PC-3 (cell line): ENCODE measurements at places on chromosomes 4 and X. TPM values are rescaled to one million over a fixed set of nuclear protein-coding genes. Genes with fewer than 3 reads are reported as not detected.
A peak's percentile ranks its signal among the peaks of the same experiment; 100 is the strongest.

The MAGEE2 gene
- total RNA-seq: not detected in 2 replicates

The RNF212 gene
- total RNA-seq: not detected in 2 replicates

The RPS6KA6 gene
- 3.6 and 4.7 TPM in 2 replicates for total RNA-seq

The COL4A6 gene
- 3.5 and 4.4 TPM in 2 replicates for total RNA-seq

The TKTL2 gene
- not detected in 2 replicates for total RNA-seq

The MAGEA12 gene
- 0.23 and 0.29 TPM in 2 replicates for total RNA-seq

The MAGEA3 gene
- total RNA-seq: 2.5 and 3.0 TPM in 2 replicates

The NWD2 gene
- total RNA-seq: under 0.01 and 0.06 TPM in 2 replicates

The RGN gene
- not detected in 2 replicates for total RNA-seq

- H3K27me3 ChIP-seq: no peaks in the 10 kb centered on the region
- no peaks in the 10 kb centered on the region for H3K36me3 ChIP-seq
- H3K27ac ChIP-seq: no peak overlapping the region
- no peaks in the 10 kb centered on the region; the same call in 1 of the 2 replicates for H3K4me1 ChIP-seq
Observed at GRCh38 chr4:155005395-155006090, 202.9 kb upstream of the NPY2R start.

DNA sequence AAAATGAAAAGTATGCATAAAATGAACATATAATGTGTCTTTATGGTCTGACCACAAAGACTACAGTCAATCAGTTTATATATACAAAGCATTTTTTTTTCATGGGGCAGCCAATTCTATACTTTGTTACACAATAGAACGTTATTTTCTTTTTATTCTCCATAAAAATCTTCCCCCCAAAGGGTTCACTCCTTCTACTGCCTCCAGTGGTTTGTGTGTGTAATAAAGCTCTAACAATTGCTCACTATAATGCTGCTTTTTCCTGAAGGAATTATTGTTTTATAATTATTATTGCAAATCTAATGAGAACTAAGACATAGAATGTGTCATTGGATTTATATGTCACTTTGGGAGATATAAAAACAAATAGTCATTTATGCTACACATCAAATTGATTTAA lies 664.1 kb upstream of the PABPC4L start:
- no peak for DNase-seq
- no peak overlapping the region for H3K27ac ChIP-seq
- no peaks in the 10 kb centered on the region for H3K4me1 ChIP-seq
- H3K4me3 ChIP-seq: no peak overlapping the region
- H3K36me3 ChIP-seq: no peaks in the 10 kb centered on the region

DNA sequence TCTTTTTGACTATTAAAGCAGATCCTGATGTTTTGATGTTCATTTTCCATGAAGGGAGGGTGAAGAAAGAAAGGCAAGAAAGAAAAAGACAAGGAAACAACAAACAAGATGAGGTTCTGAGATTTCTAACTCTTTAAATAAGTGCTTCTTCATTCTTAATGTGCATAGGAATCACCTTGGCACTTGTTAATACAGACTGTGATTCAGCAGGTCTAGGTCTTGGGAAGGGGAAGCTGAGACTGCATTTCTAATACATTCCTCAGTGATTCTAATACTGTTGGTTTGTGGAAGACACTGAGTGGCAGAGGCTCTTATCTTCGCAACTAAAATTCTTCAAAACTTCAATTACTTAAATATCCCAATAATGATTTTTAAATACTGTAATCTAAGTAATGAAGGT lies 95.2 kb upstream of the NAP1L5 start:
- no peaks in the 10 kb centered on the region for H3K36me3 ChIP-seq
- peak overlapping the region; percentile 7 for H3K27ac ChIP-seq
- peaks cover 30% of the 10 kb centered on the region for H3K4me1 ChIP-seq
- H3K27me3 ChIP-seq: no peaks in the 10 kb centered on the region

GRCh38 chr4:153159728-153160221 lies 44.5 kb upstream of the TRIM2 start:
- H3K36me3 ChIP-seq: no peaks in the 10 kb centered on the region
- peak overlapping the region; percentile 61 for H3K27ac ChIP-seq
- DNase-seq: peak; percentile 72

- peak overlapping the region; percentile 58 for H3K4me3 ChIP-seq
- H3K27me3 ChIP-seq: peaks cover 22% of the 10 kb centered on the region
- no peaks in the 10 kb centered on the region for H3K4me1 ChIP-seq
- H3K27ac ChIP-seq: no peak overlapping the region
- no peaks in the 10 kb centered on the region for H3K36me3 ChIP-seq
Observed at GRCh38 chr4:169791527-169792156, 33.9 kb upstream of the HPF1 start.

GRCh38 chrX:109403922-109404321 lies 78.0 kb downstream of the GUCY2F start:
- no peak overlapping the region for H3K4me3 ChIP-seq
- no peaks in the 10 kb centered on the region for H3K4me1 ChIP-seq
- no peak for DNase-seq
- no peak overlapping the region for H3K27ac ChIP-seq
- H3K36me3 ChIP-seq: no peaks in the 10 kb centered on the region

- no peaks in the 10 kb centered on the region for H3K27me3 ChIP-seq
- H3K4me3 ChIP-seq: no peak overlapping the region
- H3K4me1 ChIP-seq: peaks cover 29% of the 10 kb centered on the region
Observed at GRCh38 chrX:77446029-77446585, 1.1 kb upstream of the FGF16 start.

- no peaks in the 10 kb centered on the region; the same call in 1 of the 2 replicates for H3K36me3 ChIP-seq
- DNase-seq: no peak
- no peaks in the 10 kb centered on the region for H3K27me3 ChIP-seq
Observed at GRCh38 chr4:41172786-41173185, 41.6 kb downstream of the APBB2 start.

DNA sequence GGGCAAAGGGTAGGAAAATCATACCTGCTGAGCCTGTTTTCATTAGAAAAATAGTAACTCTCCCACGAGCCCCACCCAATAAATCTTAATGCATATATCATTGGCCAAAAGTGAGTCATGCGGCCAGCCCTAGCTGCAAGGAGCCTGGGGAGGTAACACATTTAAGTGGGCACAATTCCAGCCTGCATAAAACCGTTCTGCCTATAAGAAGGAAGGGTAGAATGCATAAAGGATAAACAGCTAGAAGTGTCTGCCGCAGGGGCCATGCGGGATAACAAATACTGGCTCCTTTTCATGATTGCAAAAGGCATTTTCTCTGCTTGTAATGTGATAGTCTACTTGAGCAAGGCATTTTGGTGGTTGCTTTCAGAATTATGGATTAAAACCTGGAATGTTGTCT lies 37.1 kb downstream of the EFHC2 start:
- peak overlapping the region; percentile 49; the same call in 1 of the 2 replicates for H3K4me3 ChIP-seq
- no peaks in the 10 kb centered on the region for H3K36me3 ChIP-seq
- H3K27me3 ChIP-seq: no peaks in the 10 kb centered on the region

DNA sequence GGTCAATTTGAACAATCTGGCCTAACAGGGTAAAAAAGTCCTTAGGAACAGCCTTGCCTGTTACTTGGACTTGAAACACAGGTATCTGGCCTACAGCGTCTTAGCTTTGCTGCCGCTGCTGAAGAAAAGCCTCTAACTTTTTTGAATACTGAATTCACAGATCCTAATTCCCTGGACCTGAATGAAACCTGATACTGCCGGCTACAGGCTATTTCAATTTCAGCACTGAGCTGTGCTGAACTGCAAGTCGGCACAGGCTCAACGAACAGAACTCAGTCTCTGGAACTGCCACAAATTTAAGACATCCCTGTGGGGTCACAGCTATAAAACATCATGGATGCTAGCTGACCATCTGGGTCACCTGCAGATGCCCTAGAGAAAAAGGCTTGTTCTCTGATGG lies 7.2 kb downstream of the NR0B1 start:
- H3K36me3 ChIP-seq: no peaks in the 10 kb centered on the region
- peak; percentile 48 for DNase-seq
- H3K27me3 ChIP-seq: no peaks in the 10 kb centered on the region
- peak overlapping the region; percentile 30; the same call in 1 of the 2 replicates for H3K4me3 ChIP-seq
- H3K4me1 ChIP-seq: peaks cover 24% of the 10 kb centered on the region

DNA sequence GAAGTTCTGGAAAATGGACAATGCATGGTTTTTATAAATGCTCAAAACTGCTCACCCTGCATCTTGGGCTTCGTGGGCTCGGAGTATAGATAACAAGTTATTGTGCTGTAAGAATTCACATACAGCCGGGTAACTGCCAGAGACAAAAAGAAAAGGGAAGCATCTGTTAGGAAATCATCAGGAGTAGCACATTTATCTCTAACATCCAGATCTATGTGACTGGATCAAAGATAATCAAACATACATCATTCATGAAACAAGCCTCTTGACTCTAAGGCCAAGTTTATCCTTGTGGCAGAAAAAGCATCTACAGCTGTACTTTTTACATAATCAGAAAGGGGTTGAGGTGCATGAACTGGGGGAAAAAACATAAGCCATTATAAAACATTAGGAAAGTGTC lies 264.2 kb downstream of the PPP3CA start:
- H3K4me3 ChIP-seq: no peak overlapping the region
- no peaks in the 10 kb centered on the region for H3K4me1 ChIP-seq
- no peaks in the 10 kb centered on the region for H3K27me3 ChIP-seq

GRCh38 chrX:48471504-48471903 lies 1.4 kb upstream of the SLC38A5 start:
- no peak for DNase-seq
- no peak overlapping the region for H3K27ac ChIP-seq
- H3K36me3 ChIP-seq: no peaks in the 10 kb centered on the region
- peaks cover 10% of the 10 kb centered on the region for H3K4me1 ChIP-seq

GRCh38 chrX:253451-254297 lies 27.5 kb upstream of the PLCXD1 start:
- H3K27ac ChIP-seq: no peak overlapping the region
- no peaks in the 10 kb centered on the region for H3K4me1 ChIP-seq
- no peaks in the 10 kb centered on the region for H3K27me3 ChIP-seq
- H3K4me3 ChIP-seq: no peak overlapping the region
- no peaks in the 10 kb centered on the region for H3K36me3 ChIP-seq

- no peaks in the 10 kb centered on the region for H3K36me3 ChIP-seq
- no peak overlapping the region for H3K27ac ChIP-seq
- H3K4me1 ChIP-seq: peaks cover 11% of the 10 kb centered on the region
- H3K27me3 ChIP-seq: no peaks in the 10 kb centered on the region
Observed at GRCh38 chr4:154471526-154472331, 19.9 kb downstream of the DCHS2 start.

DNA sequence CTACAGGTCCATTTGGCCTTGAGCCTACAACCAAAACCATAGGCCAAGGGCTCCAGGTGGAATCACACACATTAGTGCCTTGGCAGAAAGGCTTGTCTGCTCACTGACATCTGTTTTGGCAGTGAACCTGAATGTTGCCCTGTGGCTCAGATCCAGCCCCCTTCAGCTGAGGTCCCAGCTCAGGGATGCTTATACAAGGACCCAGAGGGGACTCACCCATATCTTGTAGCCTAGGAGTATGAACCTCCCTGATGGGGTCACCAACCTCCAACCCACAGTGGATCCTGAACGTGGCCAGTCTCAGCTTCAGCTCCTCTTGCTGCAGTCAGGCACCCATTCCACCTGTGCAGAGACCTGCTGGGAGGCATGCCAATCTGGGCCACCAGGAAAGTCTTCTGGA lies 50.8 kb upstream of the HMX1 start:
- no peaks in the 10 kb centered on the region for H3K4me1 ChIP-seq
- no peaks in the 10 kb centered on the region for H3K36me3 ChIP-seq
- no peaks in the 10 kb centered on the region; the same call in 1 of the 2 replicates for H3K27me3 ChIP-seq
- DNase-seq: no peak

GRCh38 chrX:150258463-150259430 lies 104.4 kb upstream of the MAMLD1 start:
- no peaks in the 10 kb centered on the region for H3K27me3 ChIP-seq
- no peak overlapping the region for H3K27ac ChIP-seq
